ENCODE measurements at places on chromosomes 6 and 20.

DNA sequence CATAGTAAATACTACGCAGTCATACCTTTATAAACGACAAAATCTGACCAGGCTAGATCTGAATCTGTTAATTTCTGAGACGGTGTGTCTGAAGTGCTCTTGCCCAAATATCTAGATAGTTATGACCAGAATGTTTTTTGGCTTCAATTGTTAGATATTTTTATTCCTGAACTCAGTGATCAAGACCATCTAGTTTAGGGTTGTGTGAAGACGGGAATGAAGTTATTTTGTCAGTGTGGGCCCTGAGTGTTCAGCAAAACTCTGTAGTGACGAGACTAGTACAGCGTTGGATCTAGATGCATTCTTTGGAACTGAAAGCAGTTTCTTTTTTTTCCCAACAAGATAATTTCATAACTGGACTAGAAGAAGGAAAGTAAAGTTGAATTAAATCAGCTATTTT is 3.1 kb downstream of the STXBP5 start:
- no peaks in the 10 kb centered on the region for H3K4me1 ChIP-seq
- H3K4me3 ChIP-seq: peak overlapping the region; percentile 96
- no peak overlapping the region for H3K27ac ChIP-seq
- no peak for DNase-seq

- peaks cover 6% of the 10 kb centered on the region for H3K4me1 ChIP-seq
- H3K36me3 ChIP-seq: no peaks in the 10 kb centered on the region
- peak; percentile 79 for DNase-seq
- peak overlapping the region; percentile 34 for H3K27ac ChIP-seq
- no peaks in the 10 kb centered on the region for H3K27me3 ChIP-seq
Measured at GRCh38 chr6:152313542-152314482, 323.4 kb downstream of the SYNE1 start.

DNA sequence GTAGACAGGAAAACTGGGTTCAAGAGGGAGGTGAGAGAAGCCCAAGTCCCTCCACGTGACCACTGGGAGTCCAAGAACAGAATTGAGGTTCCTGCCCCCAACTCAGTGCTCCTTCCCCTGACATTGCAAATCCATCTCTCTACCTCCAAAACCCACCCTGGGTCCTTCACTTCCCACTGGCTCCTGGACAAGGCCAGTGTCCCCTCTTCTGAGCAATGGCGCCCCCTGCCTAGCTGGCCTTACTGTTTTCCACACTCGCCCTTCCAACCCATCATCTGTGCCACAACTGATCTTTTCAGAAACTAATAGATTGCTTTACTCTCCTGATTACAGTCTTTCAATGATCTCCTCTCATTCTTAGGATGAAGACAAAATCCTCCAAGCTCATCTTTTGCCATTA is 200.3 kb downstream of the ANKRD60 start:
- H3K36me3 ChIP-seq: no peaks in the 10 kb centered on the region
- no peaks in the 10 kb centered on the region for H3K27me3 ChIP-seq
- no peaks in the 10 kb centered on the region for H3K4me1 ChIP-seq
- H3K27ac ChIP-seq: no peak overlapping the region
- no peak for DNase-seq
- H3K4me3 ChIP-seq: no peak overlapping the region

DNA sequence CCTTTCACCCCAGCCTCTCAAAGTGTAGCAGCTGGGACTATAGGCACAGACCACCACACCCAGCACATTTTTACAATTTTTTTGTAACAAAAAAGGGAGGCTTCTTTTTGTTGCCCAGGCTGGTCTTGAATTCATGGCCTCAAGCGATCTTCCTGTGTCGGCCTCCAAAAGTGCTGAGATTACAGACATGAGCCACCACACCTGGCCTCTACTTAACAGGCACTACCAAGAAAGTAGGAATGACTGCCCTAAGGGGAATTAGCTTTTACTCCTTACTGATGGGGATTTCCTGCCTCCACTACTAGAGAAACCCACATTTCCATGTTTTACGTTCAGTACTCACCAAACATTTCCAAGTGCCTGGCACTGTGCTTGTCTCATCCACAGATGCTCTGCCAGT is 109.6 kb downstream of the CARMIL1 start:
- no peak for DNase-seq
- no peaks in the 10 kb centered on the region for H3K27me3 ChIP-seq
- H3K4me1 ChIP-seq: no peaks in the 10 kb centered on the region
- H3K27ac ChIP-seq: no peak overlapping the region

- no peak for DNase-seq
- peak within 1 kb of the TSS; percentile 95 for H3K4me3 ChIP-seq
- H3K27me3 ChIP-seq: no peaks in the 10 kb centered on the region
- peak within 1 kb of the TSS; percentile 99 for H3K27ac ChIP-seq
Measured at GRCh38 chr20:2101057-2101864, at the start of gene STK35. TSS of gene STK35 (plus strand) at chr20:2101827. CDS start at chr20:2101882, 55 bp downstream.

GRCh38 chr6:12533586-12533985 is 183.0 kb upstream of the PHACTR1 start:
- no peak for DNase-seq
- H3K27ac ChIP-seq: no peak overlapping the region
- no peaks in the 10 kb centered on the region for H3K36me3 ChIP-seq
- no peaks in the 10 kb centered on the region for H3K4me1 ChIP-seq
- no peaks in the 10 kb centered on the region for H3K27me3 ChIP-seq

GRCh38 chr20:40443753-40444152 is 245.3 kb downstream of the MAFB start:
- H3K27me3 ChIP-seq: no peaks in the 10 kb centered on the region
- no peaks in the 10 kb centered on the region for H3K36me3 ChIP-seq
- no peak for DNase-seq
- H3K4me3 ChIP-seq: no peak overlapping the region
- no peaks in the 10 kb centered on the region for H3K4me1 ChIP-seq

GRCh38 chr6:113271437-113271836 is 585.7 kb upstream of the MARCKS start:
- peak; percentile 10 for DNase-seq
- H3K27ac ChIP-seq: no peak overlapping the region
- no peaks in the 10 kb centered on the region for H3K36me3 ChIP-seq
- H3K4me1 ChIP-seq: no peaks in the 10 kb centered on the region
- H3K4me3 ChIP-seq: no peak overlapping the region

DNA sequence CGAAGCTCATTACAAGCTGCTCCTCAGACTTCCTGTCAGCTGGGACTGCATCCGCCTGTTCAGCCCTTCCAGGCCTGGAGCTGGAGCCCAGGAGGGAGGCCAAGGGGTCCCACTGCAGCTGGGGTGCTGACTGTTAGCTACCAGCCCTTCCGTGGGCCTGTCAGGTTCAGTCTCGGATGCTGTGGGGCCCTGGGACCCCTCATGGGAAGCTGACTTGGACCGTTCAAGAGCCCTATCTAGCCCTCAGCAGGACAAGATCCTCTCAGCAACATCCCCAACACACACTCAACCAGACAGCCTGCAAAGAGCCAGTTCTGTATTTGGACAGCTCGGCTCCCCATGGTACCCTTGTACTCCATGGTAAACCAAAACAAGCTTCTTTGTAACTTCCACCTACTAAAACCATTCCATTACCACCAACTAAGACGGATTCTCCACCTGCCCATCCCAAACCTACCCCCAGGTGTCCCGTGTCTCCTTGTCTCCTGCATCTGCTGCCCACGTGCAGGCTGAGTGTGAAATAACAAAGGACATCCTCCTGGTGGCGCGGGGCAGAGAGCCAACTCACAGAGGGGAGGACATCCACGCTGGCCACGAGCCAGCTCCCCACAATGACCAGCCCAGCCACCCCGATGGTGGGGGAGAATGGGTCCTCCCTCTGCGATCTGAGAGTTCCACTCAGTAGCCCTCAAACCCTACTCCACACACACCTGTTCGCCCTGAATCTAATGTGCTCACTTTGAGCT is 111.2 kb downstream of the TAF4 start:
- no peak overlapping the region for H3K27ac ChIP-seq
- DNase-seq: no peak
- no peak overlapping the region for H3K4me3 ChIP-seq
- no peaks in the 10 kb centered on the region for H3K4me1 ChIP-seq
- H3K27me3 ChIP-seq: peaks cover 2% of the 10 kb centered on the region
- no peaks in the 10 kb centered on the region for H3K36me3 ChIP-seq

- no peaks in the 10 kb centered on the region for H3K36me3 ChIP-seq
- no peak overlapping the region for H3K4me3 ChIP-seq
- H3K4me1 ChIP-seq: no peaks in the 10 kb centered on the region
Measured at GRCh38 chr6:159610881-159611280, 82.2 kb downstream of the SOD2 start.

DNA sequence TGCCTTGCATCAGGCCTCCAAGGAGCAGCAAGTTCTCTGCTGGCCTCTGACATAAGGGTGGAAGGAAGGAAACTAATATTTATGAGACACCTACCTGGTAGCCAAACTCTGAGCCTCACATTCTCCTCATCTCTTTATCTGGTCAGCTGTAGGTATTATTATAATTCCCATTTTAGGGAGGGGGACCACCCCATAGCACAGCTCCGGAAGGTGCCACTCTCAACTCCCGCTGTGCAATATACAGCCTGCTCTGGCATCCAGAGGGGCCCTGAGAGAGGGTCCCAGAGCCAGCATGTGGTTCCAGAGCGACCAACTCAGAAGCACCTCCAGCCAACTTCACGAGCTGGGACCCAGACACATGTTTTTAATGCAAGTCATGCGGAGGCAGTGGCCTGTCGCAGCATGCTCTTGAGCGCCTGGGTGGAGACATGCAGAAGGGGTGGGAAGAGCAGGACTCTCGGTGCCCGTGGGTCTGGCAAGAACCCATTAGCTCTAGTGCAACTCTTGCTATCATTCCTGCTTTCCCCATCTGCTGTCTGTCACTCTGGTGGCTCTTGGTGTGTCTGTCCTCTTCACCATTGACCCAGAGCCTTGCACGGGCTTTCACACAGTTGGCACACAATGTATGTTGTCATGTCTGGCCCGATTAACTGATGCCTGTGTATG is 15.0 kb upstream of the MYMX start:
- H3K4me3 ChIP-seq: no peak overlapping the region
- no peak for DNase-seq
- H3K4me1 ChIP-seq: no peaks in the 10 kb centered on the region
- no peak overlapping the region for H3K27ac ChIP-seq

DNA sequence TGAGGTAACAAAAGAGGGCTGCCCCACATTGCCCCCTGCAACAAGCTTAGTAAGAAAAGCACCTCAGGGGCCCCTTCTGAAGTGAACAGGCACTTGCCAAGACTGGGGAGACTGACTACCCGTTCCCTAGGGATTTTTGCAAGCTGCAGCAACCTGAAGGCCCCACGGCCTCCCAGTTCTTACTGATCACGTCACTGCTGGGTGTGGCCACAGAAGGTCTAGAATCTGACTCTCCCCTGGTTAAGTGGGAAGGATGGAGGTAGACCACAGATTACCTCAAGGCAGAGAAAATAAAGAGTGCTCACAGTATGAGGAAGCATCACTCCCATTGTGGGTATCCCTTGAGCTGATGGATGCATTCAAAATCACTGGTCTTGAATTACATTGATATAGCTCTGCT is 201.5 kb upstream of the KCNQ5 start:
- H3K27ac ChIP-seq: no peak overlapping the region
- H3K27me3 ChIP-seq: no peaks in the 10 kb centered on the region
- H3K36me3 ChIP-seq: no peaks in the 10 kb centered on the region
- peaks cover 4% of the 10 kb centered on the region for H3K4me1 ChIP-seq
- no peak for DNase-seq

DNA sequence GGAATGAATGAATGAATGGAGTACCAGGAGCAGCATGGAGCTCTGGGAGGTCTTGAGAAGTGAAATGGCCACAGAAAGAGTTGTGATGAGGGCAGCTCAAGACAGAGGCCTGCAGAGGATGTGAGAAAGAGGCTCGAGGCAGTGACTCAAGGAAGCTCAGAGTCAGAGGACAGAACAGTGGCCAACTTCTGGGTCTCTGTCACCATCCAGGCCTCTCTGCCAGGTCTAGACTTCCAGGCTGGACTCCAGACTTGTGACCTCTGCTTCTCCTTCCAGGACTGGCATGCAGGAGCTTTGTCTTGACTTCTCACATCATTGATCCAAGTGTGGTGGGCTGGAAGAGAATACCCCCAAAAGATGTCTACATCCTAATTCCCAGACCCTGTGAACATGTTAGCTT is 119.8 kb downstream of the TOX2 start:
- H3K4me3 ChIP-seq: no peak overlapping the region
- H3K4me1 ChIP-seq: no peaks in the 10 kb centered on the region

GRCh38 chr20:2754424-2754823 is 46.0 kb downstream of the CPXM1 start:
- no peak for DNase-seq
- H3K4me3 ChIP-seq: no peak overlapping the region
- peaks cover 3% of the 10 kb centered on the region for H3K4me1 ChIP-seq
- H3K27me3 ChIP-seq: peaks cover 27% of the 10 kb centered on the region
- H3K27ac ChIP-seq: no peak overlapping the region

DNA sequence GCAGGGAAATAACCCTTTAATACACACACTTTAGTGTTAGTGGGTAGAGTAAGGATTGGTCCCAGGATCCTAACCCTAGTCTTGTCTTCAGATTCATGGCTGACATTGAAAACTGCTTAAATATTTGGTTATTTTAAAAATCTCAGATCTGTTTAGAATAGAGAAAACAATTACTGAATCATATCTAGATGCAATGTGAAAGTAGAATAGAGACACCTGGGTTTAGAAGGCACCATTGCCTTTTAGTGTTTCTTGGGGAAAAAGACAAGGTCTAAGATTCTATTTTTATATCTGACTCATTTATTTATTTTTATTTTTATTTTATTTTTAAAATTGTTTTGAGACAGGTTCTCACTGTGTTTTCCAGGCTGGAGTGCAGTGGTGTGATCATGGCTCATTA is 6.0 kb downstream of the DDX43 start:
- DNase-seq: no peak
- no peak overlapping the region for H3K4me3 ChIP-seq
- no peaks in the 10 kb centered on the region for H3K36me3 ChIP-seq

DNA sequence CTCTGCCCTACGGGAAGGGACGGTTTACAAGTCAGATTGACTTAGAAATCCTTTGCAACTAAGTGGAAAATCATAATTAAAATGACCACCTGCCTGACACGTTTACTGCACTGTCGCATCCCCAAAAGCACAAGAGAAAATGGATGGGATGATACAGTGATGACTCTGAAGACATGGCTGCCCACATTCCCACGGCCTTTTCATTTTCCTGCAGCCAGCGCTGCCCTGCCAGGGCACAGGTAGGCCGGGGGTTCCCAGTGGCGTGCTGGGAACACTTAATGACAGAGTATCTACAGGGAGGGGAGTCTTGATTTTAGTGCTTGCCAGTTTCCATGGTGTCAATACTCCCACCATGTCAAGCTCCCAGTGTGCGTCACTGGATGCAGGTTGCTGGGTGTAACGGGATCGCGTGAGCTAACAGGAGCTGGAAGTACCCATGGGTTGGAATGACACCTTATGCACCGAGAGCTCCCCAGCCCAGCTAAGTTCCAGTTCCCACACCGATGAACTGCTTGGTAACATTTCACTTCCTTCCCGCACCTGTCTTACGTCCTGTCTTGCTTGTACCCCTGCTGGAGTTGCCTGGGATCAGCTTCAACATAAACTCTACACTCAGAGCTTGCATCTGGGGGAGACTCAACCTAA is 129.0 kb downstream of the ANKRD60 start:
- H3K4me3 ChIP-seq: no peak overlapping the region
- no peaks in the 10 kb centered on the region for H3K4me1 ChIP-seq
- peaks cover 3% of the 10 kb centered on the region for H3K27me3 ChIP-seq
- DNase-seq: no peak
